ENCODE measurements at places on chromosomes 16 and 17.

DNA sequence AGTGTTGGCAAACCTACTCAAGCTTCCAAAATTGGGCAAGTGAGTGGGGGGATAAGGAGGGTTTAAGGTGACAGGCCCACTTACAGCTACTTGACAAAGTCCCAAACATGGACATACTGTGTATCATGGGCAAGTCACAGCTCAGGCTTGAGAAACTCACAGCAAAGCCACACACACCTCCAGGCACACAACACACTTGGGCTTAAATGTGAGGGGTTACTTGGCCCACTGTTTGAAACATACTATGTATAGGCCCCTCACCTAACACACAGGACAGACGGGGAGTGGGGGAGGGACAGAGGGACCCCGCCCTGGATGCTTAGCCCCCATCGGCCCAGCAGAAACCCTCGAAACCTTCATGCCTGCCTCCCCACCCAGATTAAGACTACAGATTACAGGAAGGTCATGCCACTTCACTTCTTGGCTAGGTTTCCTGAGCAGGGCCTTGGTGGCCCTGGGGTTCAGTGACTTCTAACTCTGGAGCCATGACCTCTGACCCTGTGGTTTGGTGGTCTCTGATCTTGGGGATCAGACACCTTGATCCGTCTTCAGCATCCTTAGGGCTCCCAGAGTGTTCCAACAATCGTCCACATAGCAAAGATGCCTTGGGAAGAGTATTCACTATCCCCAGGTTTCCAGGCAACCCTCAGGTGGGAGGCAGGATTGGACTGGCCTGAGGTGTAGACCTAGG, 2.3 kb upstream of the SAMD14 start:
- no peak for DNase-seq

GRCh38 chr16:55502801-55503366, 6.0 kb upstream of the LPCAT2 start:
- DNase-seq = no peak

DNA sequence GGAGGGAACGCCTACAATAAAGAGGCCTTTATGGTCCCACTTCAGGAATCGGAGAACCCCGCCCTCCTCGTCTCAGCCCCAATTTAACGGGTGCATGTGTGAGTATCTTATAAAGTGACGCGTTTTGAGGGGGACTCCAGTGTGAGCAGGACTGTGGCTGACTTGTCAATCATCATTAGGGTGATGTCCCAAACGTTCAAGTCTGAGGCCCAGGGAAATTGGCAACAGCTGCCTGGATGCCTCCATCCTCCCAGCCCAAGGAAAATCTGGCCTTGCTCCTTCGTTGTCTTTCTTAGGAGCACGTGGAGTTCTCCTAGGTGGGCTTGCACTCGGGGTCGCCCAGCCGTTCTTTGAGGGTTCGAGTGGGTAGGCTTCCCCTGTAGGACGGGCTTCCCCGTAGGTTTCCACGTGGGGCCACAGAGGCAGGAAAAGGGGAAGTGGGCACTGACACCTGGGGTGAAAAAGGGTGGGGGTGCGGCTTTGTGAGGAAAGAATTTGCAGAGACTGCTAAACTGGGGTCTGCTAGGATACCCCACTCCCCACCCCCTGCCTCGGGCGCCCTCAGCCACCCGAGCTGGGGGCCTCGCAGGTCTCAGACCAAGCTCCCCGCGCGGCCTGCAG, 561 bp upstream of the HERPUD1 start:
- DNase-seq = no peak

DNA sequence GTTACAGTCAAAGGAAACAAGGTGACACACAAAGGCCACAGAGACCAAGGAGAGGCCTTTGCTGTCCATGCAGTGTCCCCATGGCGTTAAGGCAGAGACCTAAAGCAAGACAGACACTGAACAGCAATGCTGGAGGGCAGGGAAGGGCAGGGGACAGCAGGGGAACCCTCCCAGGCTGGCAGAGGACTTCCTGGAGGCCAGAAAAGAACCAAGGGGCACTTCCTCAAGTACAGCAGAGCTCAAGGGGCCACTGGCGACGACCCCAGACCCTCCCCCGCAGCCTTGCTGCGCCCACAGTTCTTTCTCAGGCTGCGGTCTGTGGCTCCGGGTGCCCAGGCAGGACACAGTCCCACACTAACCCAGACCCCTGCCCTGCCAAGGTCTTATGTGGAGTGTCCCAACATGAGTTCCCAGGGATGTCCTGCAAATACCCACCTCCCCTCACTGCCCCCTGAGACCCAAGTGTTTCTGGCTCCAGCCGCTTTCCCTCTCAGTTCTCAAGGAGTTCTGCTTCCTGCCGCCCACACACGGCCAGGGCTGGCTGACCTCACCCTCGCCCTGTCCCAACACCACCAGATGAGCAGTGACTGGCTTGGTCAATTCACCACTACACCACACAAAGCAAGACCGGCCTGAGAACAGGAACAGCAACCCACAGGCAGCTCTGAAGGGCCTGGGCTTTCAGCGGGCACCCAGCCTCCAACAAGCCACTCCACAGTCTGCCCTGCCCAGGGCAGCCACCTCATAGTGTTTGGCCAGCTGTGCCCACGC, 4.2 kb downstream of the CLCN7 start:
- no peak for DNase-seq

DNA sequence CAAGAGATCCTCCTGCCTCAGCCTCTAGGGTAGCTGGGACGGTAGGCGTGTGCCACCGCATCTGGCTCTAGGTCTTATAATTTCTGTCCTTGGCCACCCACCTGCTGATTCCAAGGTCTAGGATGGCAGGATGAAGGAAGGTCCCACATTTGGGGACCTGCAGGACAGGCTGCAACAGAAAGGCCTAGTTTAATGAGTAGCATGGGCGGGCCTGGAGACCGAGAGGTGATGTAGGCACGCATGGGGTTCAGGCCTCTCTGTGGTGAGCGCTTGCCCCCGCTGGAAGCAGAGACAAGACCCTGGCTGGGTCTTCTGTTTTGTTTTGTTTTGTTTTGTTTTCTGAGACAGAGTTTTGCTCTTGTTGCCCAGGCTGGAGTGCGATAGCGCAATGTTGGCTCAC, 33.7 kb downstream of the TMEM235 start:
- no peak for DNase-seq

DNA sequence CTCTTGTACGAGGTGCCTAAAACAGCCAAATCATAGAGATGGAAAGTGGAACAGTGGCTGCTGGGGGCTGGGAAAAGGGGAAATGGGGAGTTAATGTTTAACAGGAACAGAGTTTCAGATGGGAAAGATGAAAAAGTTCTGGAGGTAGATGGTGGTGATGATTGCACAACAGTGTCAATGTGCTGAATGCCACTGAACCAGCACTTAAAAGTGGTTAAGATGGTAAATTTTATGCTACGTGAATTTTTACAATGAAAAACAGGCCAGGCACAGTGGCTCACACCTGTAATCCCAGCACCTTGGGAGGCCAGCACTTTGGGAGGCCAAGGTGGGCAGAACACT, 130.4 kb downstream of the C16orf78 start:
- DNase-seq = no peak

DNA sequence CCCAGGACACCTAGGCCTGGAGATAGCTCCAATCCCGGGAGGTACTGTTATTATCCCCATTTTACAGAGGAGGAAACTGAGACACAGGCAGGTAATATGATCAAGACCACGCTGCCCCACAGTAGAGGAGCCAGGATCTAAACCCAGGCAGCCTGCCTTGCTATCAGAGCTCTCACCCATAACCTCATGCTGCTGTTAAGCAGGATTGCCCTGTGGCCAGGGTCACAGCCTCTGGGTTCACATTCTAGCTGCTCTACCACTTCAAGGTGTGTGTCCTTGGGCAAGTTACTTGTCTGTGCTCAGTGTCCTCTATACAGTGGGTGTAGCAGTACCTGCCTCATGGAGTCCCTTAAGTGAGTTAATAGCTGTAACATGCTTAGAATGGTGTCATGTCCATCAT, 1015.3 kb downstream of the KCNJ18 start:
- no peak for DNase-seq

DNA sequence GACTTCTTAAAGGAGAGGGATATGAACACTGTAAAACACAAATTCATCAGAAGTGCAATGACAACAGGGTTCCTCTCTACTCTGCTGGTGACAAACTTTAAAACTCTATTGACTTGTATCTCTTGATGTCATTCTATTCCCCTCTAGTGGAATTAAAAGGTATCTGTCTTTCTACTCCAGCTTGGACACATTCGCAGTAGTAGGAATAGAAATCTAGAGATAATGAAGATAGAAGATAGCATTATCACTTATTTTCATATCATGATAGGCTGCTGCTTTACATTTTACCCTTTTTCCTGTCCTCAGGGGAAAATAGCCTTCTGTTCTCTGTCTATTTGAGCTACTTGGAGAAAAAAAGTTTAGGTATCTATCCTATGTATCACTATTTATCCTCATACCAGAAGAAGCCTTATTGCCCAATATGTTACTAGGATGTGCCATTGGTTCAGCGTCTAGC, 209.6 kb upstream of the CACNG5 start:
- no peak for DNase-seq

- DNase-seq = no peak
Observed at GRCh38 chr17:72682605-72683004, 409.9 kb downstream of the SLC39A11 start.

GRCh38 chr16:22297114-22297870, at the start of gene POLR3E:
POLR3E (plus strand) TSS chr16:22297409; CDS start chr16:22302969, 5,560 bp downstream.
- peak; percentile 99 for DNase-seq

Measured in stimulated activated CD8-positive, alpha-beta memory T cell treated with anti-CD3 and anti-CD28 coated beads, Interleukin-7, amount 100 ng/mL, for 1 hour (primary cell).